ENCODE measurements at places on chromosomes 16 and 17. TPM values are rescaled to one million over a fixed set of nuclear protein-coding genes. Genes with fewer than 3 reads are reported as not detected.
A peak's percentile ranks its signal among the peaks of the same experiment; 100 is the strongest.

KRTAP4-5 gene
- total RNA-seq, result 2.2 TPM

DNA sequence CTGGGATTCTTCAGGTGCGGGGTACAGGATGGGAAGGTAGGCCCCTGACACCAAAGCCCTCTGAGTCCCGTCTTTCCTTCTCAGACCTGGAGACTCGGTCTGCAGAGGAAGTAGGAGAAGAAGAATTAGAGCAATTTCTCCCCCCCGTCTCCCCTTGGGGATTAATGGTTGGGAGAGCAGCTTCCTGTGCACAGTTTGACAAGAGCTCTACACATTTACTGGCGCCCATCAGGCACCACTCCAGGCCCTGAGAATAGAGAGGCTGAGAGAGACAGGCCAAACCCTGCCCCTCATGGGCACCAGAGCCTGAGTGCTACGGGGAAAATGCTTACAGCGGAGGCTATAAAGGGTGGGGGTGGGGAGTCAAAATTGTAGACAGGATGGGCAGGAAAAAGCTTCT is 3.5 kb upstream of the C16orf74 start:
- no peak for DNase-seq

DNA sequence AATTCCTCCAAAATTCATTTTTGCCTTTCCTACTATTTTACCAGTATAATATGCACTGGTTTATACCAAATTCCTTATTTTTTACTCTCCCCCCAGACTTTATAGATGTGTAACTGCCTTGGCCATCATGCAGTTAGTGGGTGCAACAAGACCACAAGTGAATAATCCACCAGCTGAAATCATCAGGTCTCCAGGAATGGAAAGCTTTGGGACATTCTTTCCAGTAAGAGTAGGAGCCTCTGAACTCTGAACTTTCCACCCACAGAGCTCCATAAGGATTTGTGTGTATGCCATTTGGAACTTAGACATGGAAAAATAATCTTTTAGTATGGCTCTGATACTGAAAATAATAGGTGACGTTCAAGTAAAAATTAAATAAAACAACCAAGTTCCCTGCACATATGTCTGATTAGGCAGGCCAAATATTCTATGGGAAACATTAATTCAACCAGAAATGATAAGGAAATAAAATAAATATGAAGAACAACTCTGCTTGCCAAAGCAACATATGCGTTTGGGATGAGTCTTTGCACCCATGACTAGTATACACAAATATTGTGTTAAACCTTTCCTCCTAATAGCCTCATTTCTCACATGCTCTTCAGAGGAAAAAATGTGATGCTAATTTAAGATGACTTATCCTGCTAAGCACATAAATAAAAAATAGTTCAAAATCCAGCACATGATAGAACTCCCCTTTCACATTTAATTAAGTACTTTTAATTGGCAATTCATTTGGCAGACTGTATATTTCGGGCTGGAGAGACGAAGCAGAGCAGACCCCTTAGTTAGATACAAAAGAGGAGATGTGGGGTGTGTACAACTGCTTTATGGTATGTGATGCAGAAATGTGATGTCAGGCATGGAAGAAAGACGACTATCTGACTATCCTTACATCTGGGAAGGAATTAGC is 11.6 kb upstream of the LYRM9 start:
- DNase-seq, result no peak

SULT1A4 gene
- 8.1 TPM for total RNA-seq

GRCh38 chr17:58487589-58488427 is at the start of gene HSF5:
HSF5 (minus strand) TSS chr17:58488408; CDS start chr17:58488274, 134 bp downstream.
- no peak for DNase-seq

DNA sequence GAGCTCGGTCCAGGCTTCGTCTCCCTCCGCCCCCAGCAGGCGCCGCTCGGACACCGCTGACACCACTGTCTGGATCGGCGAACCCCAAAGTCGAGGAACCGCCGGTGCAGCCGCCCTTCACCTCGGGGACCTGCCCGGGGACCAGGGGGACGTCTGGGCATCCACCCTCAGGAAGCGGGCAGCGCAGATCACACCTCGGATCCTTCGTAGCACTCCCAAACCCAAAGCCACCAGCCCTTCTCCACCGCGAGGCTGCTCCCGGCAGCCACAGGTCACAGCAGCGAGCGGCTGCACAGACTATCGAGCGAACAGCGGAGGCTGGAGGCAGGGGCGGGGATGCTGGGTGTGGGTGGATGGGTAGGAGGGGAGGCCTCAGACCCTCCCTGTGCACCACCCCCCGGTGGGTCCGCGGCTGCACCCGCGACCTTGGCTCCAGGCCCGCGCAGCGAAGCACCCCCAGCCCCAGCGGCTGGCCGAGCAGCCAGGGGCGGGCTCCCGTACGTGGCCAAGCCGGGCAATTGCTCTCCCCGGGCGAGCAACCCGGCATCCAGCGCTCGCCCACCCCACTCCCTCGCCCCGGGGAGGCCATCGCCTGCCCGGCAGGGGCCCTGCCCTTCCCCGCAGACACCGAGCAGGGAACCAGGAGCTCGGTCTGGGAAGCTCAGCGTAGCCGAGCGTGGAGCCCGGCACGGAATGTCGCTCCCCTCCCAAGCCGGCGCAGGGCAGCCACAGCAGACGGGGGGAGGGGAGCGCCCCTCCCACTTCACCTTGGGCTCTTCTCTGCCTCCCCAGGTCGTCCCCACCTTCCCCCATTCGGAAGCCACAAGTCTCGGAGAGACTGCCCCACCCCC is 1.0 kb downstream of the SDK2 start:
- DNase-seq, result no peak

DNA sequence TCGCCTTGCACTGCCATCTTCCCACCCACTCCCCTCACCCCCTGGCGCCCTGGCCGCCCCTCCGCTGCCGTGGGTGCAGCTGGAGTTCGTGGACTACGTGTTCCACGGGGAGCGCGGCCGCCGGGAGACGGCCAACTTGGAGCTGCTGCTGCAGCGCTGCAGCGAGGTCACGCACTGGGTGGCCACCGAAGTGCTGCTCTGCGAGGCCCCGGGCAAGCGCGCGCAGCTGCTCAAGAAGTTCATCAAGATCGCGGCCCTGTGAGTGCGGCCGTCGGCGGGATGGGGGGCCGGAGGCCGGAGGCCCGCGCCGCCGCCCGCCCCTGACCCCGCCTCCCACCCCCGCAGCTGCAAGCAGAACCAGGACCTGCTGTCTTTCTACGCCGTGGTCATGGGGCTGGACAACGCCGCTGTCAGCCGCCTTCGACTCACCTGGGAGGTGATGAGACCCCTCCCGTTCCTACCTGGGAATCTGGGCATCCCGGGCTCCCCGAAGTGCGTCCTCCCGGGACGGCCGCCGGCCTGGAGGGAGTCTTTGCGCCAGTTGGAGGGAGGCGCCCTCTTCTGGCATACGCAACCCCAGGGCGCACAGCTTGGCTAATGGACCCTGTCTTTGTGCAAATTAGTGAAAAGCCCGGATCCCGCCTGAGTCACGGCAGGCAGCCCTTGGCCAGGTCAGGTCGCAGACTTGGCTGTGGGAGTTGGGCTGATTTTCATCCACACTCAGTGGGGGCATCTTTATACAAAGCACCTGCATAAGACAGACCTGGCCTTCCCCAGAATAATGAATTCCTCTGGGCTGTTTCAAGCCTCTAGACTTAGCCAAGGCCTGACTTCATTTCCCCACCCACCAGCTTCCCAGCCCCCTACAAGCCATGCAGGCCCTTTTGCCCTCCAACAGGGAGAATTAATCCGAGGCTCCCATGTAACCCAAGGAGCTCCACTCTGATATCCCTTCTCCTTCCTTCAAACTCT is 14.3 kb downstream of the RAPGEFL1 start:
- DNase-seq, result peak; percentile 91

GRCh38 chr17:78896091-78896833 is 6.7 kb downstream of the CEP295NL start:
- DNase-seq, result no peak

GRCh38 chr17:12035673-12036072 is 15.0 kb downstream of the MAP2K4 start:
- DNase-seq, result no peak

GRCh38 chr17:12812877-12813276 is 23.6 kb downstream of the ARHGAP44 start:
- no peak for DNase-seq

SHMT1 gene
- total RNA-seq, result 37.8 TPM

DNA sequence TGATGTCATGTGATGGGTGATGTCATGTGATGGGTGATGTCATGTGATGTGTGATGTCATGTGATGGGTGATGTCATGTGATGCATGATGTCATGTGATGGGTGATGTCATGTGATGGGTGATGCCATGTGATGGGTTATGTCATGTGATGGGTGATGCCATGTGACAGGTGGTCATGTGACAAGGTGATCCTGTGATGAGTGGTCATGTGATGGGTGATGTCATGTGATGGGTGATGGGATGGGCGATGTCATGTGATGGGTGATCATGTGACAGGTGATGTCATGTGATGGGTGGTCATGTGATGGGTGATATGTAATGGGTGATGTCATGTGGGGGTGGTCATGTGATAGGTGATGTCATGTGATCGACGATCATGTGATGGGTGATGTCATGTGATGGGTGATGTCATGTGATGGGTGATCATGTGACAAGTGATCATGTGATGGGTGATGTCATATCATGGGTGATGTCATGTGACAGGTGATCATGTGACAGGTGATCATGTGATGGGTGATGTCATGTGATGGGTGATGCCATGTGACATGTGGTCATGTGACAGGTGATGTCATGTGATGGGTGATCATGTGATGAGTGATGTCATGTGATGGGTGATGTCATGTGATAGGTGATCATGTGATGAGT is 17.2 kb downstream of the CD300LB start:
- no peak for DNase-seq

CX3CL1 gene
- total RNA-seq, result 12.8 TPM

GRCh38 chr16:24851700-24852099 is 5.9 kb downstream of the SLC5A11 start:
- DNase-seq, result no peak

SOX8 gene
- total RNA-seq, result 5.0 TPM

DNA sequence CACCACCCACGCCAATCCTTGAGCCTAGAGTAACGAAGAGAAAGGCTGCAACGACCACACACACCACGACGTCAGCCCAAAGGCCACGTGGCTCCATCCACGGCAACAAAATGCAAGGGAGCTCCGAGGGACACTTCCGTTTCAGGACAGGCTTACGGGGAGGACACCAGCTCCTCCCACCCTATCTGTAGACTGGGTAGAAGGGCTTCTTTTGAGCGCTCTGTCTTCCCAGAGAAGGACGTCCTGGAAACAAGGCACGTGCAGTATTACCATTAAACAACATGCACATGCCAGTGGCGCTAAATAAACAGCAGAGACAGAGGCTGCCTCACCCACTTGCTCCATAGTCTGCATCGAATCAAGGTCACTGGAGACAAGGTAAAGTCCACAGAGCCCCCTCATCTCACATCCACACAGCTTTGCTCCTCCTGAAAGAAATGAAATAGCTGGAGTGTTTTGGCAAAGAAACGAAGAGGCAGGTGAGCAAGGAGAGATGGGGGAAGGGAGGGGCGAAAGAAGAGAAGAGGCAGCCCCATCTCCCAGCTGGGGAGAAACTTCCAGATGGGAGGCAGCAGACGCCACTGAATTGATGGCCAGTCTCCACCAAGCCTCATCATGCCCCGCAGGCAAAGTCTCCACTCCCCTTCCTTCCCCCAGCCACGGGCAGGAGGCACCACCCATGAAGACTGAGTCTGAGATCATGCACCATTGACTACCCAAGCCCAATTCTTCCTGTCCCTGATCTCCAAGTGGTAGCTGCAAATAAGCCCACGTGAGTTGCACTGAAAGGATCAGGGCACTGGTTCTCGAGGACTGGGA is 24.0 kb downstream of the ZFHX3 start:
- no peak for DNase-seq

FNDC8 gene
- total RNA-seq, result not detected

GRCh38 chr16:82331974-82332750 is 162.1 kb upstream of the MPHOSPH6 start:
- DNase-seq, result no peak
